ENCODE measurements at places on chromosomes 7 and 10. TPM values are rescaled to one million over a fixed set of nuclear protein-coding genes. Genes with fewer than 3 reads are reported as not detected.

DNA sequence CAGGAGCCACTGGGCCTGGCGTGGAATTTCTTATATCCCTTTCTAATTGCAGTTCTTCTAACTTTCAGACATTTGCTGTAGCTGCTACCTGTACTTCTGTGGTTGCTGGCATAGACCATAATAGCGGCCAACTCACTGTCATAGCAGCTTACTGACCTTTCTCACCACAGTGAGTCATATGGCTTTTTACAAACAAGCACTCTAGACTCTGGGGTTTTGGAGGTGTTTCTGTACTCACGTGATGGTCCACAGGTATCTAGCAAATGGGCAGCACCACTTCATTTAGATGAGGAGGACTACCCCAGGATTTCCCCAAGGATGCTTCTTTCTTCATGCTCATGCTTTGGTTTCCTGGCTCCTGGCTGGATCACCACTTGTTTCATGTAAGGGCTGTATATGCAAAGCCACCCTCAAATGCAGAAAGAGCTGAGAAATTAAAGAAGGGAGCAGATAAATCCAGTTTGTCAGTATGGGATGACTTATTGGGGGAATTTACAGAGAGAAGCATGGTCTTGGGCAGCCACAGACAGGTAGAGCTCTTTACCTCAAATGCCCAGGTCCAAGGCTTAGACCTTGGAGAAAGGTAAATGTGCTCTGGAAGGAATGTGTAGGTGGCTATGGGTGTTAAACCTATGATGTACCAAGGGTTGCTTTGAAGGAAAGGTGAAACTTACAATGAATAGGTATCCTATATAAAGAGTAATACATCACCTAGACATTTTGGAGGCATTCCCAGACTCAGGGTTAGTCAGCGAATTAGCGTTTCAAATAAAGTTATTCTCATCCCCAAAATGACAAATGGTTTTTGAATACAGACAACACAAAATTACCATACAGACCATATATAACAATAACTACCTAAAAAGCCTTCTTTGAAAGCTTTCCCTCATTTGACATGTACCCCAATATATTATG lies 15.9 kb upstream of the SLC25A16 start:
- no peak for DNase-seq

DNA sequence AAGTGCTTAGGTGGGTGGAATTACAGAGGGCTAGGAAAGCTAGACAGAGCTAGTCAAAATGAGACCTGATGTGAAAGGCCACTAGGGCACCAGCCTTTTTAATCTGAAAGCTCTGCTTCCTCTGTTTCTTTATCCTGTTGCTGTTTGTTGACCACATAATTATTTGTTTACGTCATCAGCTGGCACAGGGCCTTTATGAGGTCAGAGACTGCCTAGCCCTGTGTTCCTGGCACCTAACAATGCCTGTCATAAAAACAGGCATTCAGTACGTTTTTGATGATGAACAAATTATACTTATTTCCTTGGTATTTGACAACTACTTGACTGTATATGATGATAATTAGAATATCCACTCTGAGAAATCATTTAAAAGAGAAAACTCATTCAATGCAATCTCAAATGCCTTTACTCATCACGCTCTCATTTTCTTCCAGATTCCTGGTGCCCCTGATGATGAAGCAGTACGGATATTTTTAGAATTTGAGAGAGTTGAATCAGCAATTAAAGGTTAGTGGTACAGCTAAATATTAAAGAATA lies 26.0 kb downstream of the RBM17 start:
- no peak for DNase-seq

DNA sequence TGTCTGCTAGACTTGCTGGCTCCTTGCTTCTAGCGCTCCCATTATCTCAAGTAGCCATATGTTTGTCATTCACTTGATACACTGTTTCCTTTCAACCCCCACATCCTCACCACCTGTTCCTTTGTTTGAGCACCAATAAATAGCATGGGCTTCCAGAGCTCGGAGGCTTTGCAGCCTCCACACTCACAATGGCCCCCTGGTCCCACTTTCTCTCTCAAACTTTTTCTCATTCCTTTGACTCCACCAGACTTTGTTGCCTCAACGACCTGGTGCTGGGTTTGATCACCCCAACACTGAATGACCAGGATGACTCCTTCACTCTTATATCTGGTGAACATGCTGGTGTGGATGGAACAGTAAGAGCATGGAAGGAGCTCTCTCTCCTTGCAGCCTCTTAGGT lies 114.5 kb upstream of the TRIM24 start:
- no peak for DNase-seq

- DNase-seq, result no peak
Measured at GRCh38 chr7:106668861-106669524, 8.0 kb upstream of the CCDC71L start.

GRCh38 chr7:158350166-158350900 lies 237.3 kb downstream of the PTPRN2 start:
- peak; percentile 52 for DNase-seq

DNA sequence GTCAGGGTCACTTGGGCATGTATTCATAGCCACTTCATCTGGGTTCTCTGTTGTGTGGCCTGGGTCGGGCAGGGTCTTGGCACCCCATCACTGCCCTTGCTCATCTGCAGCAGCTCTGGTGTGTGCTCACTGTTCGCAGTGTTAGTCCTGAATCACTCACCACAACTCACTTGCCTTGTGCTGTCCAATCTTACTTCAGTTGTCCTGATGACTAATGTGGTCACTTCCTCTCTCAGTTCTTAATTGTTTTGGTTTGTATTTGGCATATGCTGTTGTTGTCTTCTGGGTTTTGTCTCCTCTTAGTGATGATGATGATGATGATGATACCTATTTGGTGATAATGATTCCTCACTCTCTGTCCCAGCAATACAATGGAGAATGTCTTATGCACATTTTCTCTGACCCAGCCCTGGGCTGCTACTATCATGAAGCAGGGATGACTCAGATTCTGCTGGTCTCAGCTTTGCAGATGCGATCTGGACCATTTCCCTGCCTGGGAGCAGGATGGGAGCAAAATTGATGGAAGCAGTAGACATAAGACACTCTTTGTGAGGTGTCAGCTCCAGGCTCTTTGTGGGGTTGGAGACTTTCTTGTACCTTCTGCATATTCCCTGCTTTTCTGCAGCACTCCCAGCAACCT lies 17.0 kb downstream of the ADRA2A start:
- no peak for DNase-seq

- no peak for DNase-seq
Measured at GRCh38 chr7:156445997-156446761, 194.4 kb upstream of the RNF32 start.

- no peak for DNase-seq
Measured at GRCh38 chr7:99290980-99291607, 18.5 kb downstream of the MYH16 start.

- DNase-seq, result no peak
Measured at GRCh38 chr10:13054844-13055243, 45.1 kb upstream of the OPTN start.

GRCh38 chr7:125412890-125413665 lies 483.5 kb upstream of the POT1 start:
- DNase-seq, result no peak

DNA sequence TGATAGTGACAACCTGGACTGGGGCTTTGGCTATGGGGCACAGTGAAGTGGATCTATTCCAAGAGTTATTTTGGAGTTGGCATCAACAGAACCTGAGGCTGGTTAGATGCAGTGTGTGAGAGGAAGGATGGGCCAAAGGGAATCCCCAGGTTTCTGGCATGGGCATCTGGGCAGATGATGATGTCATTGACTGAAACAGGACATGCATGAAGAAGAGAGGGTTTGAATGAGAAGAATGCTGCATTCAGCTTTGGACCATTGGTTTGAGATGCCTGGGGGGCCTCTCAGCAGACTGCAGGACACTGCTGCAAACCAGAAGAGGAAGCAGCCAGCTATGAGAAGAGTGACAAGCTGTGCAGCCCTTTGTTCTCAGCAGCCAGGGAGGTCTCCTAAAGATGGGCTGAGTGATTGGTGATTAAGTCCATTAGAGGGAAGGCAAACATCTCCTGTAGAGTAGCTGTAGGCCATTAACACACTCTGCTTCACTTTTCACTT lies 23.1 kb upstream of the PIK3CG start:
- no peak for DNase-seq

GRCh38 chr10:27513451-27514191 lies 9.5 kb downstream of the RAB18 start:
- DNase-seq, result peak; percentile 6

DNA sequence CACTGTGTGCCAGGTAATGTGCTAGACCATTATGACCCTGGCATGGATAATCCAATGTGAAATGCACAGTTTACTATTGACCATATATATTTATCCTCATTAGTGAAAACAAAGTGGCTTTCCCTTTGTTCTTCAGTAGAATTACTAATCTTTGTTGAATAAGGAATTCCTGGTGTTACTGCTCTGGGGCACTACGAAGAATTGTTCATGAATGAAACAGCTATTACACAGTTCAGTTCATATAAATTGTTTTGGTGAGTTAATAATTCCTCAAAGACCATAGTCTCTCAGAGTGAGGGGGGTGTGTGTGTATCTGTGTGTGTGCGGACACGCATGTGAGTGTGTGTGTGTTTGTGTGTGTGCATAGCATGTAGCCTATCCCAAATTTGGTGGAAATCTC lies 668.0 kb upstream of the MBL2 start:
- no peak for DNase-seq

GRCh38 chr7:21526007-21526406 lies 16.8 kb upstream of the DNAH11 start:
- no peak for DNase-seq

DNA sequence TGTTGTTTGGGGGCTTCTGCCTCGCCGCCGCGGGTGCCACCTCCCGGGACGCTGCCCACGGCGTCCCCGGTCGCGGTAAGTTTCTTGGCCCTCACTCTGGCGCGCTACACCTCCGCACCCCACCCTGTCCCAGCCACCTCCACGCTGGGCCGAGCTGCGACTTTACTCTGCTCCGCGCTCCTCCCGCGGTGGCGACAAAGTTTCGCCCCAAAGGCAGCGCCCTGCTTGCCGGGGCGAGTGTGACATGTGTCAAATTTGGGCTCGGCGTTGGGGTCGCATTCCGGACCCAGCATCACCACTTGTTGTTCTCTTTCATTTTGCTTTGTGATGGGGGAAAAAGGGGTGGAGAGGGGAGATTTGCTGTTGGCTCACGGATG lies 167.7 kb upstream of the PPP1R3A start:
- peak; percentile 48 for DNase-seq

GRCh38 chr7:30469303-30469702 lies 9.3 kb downstream of the NOD1 start:
- peak; percentile 76 for DNase-seq

- no peak for DNase-seq
Measured at GRCh38 chr10:16902606-16903005, 85.4 kb upstream of the RSU1 start.

GRCh38 chr7:7790041-7790741 lies 71.8 kb upstream of the RPA3 start:
- no peak for DNase-seq

GRCh38 chr10:122665329-122665860 lies 34.3 kb downstream of the C10orf120 start:
- no peak for DNase-seq

- DNase-seq, result no peak
Measured at GRCh38 chr10:72449941-72450441, 95.3 kb upstream of the DNAJB12 start.

DNA sequence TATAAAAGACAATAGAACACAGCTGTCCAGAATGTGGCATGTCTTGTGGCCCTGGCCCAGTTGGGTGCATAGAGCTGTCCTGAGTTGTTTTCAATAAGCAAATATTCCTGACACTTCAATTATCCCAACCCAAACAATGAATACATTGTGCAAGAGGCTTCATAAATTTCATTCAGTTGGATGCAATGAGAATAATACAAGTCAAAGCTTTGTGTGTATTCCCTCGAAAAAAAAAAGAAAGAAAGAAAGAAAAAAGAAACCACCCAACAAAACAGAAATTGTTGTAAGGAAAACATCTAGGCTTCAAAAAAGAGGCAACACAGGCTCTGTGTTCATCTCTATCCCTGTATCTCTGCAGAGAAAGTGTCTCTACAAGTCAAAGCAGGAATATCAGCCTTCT lies 138.7 kb upstream of the ADO start:
- DNase-seq, result no peak

- no peak for DNase-seq
Measured at GRCh38 chr10:17249820-17250219, 21.8 kb downstream of the VIM start.

GRCh38 chr7:27808626-27809025 lies 68.7 kb downstream of the TAX1BP1 start:
- no peak for DNase-seq

- peak; percentile 83 for DNase-seq
Measured at GRCh38 chr7:99473315-99473596, 566 bp downstream of the ZNF789 start.

DNA sequence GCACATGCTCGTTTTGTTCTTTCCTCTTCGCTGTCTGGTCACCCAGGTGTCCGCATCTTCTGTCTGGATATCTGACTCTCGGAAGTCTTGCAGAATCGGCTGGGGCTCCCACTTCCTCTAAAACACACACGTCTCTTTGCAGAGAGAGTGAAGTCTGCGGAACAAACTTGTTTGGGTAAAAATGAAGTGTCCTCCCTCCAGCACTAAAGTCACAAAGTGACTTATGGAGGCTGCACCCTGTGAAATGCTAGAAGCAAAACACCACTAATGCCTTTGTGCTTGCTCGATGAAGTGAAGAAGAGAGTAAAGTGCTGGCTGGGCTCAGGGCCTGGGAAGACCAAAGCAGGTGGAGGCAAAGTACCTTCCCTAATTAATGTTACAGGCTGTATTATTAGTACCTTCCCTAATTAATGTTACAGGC lies 71.4 kb downstream of the FGFR2 start:
- no peak for DNase-seq

DNA sequence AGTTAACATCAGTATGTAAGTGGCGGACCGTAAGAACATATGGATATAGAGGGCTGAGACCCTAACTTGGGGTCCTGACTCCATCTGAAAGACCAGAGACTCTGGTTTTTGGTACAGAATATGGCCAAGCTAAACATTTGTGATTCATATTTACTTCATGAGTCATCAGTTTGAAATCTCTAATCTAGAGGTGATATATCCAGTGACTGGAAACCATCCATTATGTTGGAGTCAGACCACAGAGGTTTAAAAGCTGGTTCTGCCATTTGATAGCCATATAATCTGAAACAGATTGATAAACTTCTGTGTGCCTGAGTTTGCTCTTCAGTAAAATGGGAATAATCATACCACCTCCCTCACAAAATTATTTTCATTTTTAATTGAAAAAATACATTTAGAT lies 505.3 kb downstream of the SORCS3 start:
- no peak for DNase-seq

SLC16A9 gene
- 5.7 TPM for total RNA-seq

COL13A1 gene
- 16.6 TPM for total RNA-seq

TRIM56 gene
- 8.9 TPM for total RNA-seq

CTNNA3 gene
- 2.3 TPM for total RNA-seq

PDK4 gene
- total RNA-seq, result 0.62 TPM

SPDYE9 gene
- total RNA-seq, result not detected

H2BK1 gene
- not detected for total RNA-seq

ALOX5 gene
- total RNA-seq, result 0.10 TPM

WDFY4 gene
- not detected for total RNA-seq

ZNF425 gene
- 4.6 TPM for total RNA-seq

AP4M1 gene
- 23.3 TPM for total RNA-seq

USP54 gene
- 25.0 TPM for total RNA-seq
